ENCODE measurements at places on chromosomes 12 and 14.

- no peak for DNase-seq
Observed at GRCh38 chr12:32435921-32436705, 36.8 kb downstream of the FGD4 start.

DNA sequence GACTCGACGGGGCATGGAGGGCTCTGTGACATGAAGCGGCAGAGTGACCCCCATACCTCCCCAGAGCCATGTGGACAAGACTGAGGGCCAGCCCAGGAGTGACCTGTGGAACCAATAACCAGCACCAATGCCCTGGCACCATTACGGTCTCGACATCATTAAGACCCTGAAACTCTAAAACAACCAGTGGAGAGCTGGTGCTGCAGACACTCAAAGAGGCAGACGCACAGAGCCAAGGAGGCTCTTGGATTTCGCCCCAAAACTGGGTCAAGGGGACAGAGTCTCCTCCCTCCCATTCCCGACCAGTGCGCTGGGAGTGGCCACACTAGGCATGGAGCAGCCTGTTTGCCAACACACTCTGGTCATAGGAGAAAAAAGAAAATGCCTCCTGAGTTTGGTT lies 41.6 kb upstream of the VASH1 start:
- no peak for DNase-seq

- no peak for DNase-seq
Observed at GRCh38 chr14:94284221-94284620, 8.8 kb downstream of the SERPINA10 start.

GRCh38 chr12:53338017-53338416 lies 1.9 kb upstream of the SP7 start:
- DNase-seq, result no peak

GRCh38 chr14:90827919-90828610 lies 11.8 kb upstream of the TTC7B start:
- DNase-seq, result peak; percentile 64

GRCh38 chr12:109466821-109467220 lies 10.3 kb downstream of the KCTD10 start:
- no peak for DNase-seq

GRCh38 chr12:98408681-98409080 lies 106.7 kb upstream of the TMPO start:
- DNase-seq, result peak; percentile 47

GRCh38 chr14:96568621-96569020 lies 66.4 kb downstream of the PAPOLA start:
- no peak for DNase-seq

DNA sequence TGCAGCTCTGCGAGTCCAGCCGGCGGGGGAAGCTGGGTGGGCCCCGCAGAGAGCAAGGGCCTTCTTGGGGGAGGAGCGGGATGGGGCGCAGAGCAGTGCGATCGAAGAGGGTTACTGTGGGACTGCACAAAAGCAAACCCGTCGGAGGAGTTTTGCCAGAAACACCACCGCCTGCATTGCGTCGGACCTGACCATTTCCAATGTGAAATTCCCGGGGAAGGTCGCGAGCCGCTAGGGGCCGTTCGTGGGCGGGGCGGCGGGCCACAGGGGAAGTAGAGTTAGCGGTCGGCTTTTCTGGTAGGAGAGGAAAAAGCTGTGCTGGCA lies 333 bp upstream of the KCNA1 start:
- no peak for DNase-seq

GRCh38 chr12:76470028-76470939 lies 89.3 kb downstream of the OSBPL8 start:
- DNase-seq, result peak; percentile 45

DNA sequence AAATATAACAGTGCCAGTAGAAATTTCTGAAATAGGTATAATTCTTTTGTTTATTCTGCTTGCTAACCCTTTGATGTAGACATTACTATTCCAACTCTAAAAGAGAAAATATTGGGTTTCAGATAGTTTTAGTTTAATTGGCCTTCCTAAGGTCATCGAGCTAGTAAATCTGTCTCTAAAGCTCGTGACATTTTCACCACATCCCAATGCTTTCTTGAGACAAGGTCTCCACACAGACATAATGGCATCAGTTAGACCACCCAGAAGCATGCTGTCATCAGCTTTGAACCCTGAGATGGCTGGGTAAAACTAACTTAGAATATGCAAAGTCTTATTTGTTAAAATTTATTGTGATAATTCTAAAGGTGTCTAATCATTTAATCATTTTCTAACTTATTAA lies 52.0 kb downstream of the PIK3C2G start:
- DNase-seq, result no peak

GRCh38 chr14:73731111-73731510 lies 16.9 kb upstream of the PNMA1 start:
- DNase-seq, result no peak

Data from HL-60 (cell line).